ENCODE measurements at places on chromosomes 1 and 21.

DNA sequence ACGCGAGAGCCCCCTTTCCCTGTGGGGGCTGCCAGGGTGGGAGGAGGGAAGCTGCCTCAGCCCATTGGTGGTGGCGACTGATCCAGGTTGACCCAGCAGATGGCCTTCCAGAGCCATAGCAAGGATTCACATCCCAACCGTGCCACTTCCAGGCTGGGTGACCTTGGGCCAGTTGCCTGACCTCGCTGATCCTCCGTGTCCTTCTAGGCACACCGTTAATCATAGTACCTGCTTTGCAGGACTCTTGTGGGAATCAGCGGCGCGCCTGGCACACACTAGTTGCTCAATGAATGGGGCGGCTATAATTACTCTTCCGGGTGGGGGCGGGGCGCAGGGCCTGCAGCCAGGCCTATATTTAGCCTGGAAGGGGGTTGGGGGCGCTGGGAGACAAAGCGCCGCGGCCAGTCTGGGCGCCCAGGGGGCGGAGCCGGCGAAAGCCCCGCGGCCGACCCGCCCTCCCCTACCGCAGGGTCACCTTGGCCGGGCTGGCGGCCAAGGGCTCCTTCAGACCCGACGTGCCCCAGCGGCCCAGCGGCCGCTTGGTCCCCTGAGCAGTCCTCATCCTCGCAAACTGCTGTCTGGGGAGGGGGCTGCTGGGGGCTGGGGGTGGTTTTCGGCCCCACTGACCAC, 5.1 kb downstream of the HSPB7 start:
- DNase-seq, result peak; percentile 59

- no peak for DNase-seq
Observed at GRCh38 chr1:66489151-66489550, 44.8 kb upstream of the SGIP1 start.

DNA sequence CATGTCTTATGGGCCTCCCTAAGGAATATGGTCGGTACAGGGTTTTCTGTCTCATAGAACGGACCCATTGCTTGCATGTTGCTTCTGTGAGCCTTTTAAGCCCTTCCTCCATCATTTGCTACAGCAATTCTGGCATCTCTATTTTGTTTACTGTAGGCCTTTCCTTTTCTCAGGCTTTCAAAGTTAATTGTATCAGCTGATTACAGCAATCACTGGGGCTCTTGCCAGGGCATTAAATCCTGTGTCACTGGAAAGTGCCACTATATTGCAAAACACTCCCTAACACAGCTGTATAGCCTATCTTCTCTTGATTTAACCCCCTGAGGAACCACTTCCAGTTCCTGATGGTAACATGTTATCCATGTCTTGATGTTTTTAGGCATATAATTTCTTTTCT, 156.5 kb downstream of the PDE4B start:
- DNase-seq, result no peak

GRCh38 chr21:33870768-33871167, 44.8 kb downstream of the ATP5PO start:
- DNase-seq, result no peak

DNA sequence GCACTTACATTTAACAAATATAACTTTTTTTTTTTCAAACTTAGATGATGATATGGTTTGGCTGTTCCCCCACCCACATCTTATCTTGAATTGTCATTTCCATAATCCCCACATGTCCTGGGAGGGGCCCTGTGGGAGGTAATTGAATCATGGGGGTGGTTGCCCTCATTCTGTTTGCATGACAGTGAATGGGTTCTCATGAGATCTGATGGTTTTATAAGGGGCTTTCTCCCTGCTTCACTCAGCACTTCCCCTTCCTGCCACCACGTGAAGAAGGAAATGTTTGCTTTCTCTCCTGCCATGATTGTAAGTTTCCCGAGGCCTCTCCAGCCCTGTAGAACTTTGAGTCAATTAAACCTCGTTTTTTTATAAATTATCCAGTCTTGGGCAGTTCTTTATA, 432.6 kb downstream of the AMY1C start:
- DNase-seq, result no peak

DNA sequence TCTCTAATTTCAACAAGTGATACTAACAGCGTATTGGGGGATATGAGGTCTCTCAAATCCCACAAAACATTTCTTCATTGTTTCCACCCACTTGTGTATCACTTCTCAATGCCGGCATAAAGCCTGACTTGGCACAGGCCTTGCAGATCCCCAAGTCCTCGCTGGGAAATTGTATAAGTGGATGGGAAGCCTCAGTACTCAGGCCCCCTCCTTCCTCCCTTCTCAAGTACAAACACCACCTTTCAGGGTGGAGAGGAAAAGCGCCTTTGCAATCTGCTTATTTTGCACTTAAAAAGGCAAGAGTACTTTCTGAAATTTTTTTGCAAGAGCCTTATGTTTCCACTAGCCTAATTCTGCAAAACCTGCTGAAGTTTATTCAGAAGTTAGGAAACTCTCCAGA, 25.8 kb upstream of the KLHDC8A start:
- DNase-seq, result no peak

GRCh38 chr1:222523852-222524251, 24.1 kb downstream of the HHIPL2 start:
- no peak for DNase-seq

DNA sequence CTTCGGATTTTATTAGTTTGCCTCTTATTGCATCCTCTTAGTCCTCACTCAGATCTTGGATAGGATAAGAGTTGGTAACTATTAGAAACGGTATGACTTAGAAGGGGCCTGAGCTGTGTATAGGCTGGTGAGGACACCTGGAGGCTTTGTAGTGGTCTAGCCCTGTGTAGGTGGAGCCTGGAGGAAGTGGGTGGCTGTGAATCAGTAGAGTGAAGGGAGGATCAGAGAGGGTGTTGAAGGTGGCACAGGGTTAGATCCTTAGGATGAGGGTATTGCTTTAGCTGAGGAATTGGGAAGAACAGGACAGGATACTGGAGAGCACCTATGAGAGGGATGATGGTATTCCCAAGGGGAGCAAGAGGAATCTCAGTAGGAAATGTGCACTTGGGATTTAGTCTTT, 5.7 kb downstream of the VANGL1 start:
- no peak for DNase-seq

GRCh38 chr1:112696578-112697314, 10.2 kb downstream of the RHOC start:
- no peak for DNase-seq

DNA sequence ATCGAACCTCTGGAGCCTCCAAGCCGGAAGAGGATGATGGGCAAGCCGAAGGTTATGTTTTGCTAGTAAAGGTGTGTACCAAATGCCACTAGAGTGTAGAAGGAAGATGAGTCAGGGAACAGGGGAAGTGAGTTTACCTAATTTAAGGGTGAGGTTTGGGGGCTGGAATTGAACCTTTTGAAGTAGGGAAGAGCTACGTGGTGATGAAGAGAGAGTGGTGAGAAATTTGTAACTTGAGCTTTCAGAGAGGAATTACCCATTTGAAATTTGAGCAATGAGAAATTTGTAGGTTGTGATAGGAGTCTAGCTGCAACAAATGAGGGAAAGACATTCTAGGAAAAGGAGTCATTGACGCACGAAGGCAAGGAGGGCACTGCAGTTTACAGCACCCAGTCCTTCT, 70.0 kb upstream of the TENT5C start:
- DNase-seq, result no peak

GRCh38 chr1:24110642-24111261, 1.2 kb downstream of the MYOM3 start:
- no peak for DNase-seq

GRCh38 chr1:184892116-184892515, 82.2 kb downstream of the NIBAN1 start:
- DNase-seq, result peak; percentile 33

GRCh38 chr21:14734833-14735232, 188.7 kb upstream of the SAMSN1 start:
- DNase-seq, result no peak

All from activated T-cell treated with anti-CD3 and anti-CD28 coated beads, Interleukin-2, amount 50 U/mL, for 48 hours (primary cell).